ENCODE measurements at places on chromosomes 2 and 18.

DNA sequence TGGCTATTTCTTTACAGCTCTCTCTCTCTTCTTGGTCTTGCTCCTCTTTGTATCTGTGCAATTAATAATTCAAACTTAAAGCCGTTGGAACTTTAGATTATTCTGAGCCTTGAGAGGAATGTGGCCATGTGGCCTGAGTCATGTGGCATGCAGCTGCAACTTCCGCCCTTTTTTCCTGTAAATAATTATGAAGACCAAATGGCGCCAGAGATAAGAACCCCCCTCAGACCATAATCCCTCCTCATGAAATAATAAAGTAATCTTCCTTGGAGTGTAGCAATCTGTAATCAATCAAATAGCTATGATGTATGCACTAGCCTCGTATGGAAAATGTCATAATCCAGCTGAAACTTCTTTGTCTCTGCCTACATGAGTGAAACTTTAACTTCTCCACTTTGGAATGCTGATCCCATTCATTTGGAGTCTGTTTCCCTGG, 13.5 kb upstream of the TWSG1 start:
- no peak for DNase-seq

- DNase-seq, result no peak
Measured at GRCh38 chr2:208130712-208131110, 1.1 kb upstream of the CRYGC start.

DNA sequence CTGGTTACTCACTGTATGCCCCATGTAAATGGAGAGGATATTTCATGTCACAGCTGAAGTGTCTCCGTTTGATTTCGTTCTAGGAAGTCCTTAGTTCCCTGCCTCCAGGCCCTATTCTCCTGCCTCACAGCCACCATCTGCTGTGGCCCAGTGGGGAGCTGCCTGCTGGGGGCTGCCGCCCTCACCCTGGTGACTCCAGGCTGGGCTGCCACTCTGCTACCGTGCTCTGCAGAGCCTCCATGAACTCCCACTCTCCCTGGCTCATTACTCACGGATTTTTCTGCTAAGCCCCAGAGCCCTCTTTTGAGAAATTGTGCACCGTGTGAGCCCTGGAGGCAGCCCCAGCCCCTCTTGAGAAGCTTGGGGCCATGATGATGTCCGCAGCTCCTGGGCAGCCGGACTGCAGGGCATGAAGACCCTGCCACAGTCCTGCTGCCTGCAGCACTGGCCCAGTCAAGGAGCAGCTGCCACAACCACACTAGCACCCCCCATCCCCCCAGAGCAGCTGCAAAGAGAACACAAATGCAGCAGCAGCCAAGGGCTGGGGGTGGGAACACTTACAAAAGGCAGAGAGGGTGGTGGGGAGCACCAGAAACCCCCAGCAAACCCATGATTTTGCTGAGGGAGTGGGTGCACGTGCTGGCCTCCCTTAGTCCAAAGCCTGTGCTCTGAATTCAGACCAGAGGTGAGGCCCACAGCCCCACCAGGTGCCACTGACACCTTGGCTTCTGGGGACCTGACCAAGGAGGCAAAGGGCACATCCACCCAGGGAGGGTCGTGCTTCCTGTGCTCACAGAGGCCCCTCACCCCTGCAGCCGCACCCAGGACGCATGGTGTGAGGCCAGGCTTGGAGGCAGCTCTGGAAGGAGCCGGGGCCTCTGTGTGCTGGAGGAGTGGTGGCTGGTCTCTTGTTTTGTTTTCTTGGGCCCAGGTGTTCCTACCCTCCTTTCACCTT, 270.2 kb upstream of the RAB6C start:
- no peak for DNase-seq

DNA sequence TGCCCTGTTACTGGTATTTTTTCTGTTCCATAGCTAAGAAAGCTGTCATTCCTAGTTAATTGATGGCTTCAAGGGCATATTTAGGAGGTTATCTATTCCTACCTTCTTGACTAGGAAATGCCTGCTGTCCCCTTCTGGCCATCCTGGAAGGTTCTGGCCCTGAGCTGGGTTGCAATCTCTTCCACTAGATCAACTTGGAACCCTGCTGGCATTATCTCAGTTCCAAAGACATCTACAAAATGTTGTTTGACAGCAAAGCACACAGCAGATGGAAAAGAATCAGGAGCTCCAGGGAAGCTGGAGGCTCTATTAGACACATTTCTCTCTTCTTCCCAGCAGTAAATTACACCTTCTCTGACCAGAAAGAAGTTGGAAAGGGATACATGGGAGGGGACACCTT, 192.1 kb downstream of the ARHGAP28 start:
- no peak for DNase-seq

DNA sequence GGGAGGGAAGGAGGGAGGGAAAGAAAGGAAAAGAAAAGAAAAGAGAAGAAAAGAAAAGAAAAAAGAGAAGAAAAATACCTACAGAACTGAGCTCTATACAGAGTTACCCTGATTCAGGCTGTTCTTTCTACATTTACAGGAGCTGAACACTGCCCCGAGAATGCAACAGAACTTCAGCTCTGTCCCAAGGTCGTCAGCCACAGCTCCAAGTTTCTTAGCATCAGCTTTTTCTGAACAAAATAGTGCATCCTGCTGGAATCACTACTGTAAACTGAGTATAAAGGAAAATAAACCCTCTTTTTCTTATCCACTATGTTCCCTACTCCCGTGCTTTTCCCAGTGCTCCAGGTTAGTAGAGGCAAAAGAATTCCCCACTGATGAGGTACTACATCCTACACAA, 4.7 kb upstream of the PPP4R1 start:
- no peak for DNase-seq

DNA sequence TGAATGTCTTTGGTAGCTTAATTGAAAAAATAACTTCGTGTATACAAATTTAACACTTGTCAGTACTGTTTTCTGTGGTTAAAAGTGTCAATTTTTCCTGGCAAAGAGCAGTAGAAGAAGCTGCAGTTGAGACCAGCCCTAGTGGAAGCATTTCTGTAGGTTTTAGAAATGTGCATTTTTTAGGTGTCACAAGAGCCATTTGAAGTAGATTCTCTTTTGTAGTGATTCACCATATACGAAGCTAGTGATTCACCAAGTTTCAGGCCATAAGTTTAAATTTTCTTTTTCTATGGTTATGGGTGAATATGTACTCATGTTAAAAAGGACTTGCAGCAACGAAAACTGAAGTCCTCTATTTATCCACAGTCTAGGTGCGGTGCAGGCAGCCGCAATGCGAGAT, 4.2 kb downstream of the NABP1 start:
- no peak for DNase-seq

GRCh38 chr2:222353993-222354392, 55.2 kb upstream of the PAX3 start:
- DNase-seq, result no peak

DNA sequence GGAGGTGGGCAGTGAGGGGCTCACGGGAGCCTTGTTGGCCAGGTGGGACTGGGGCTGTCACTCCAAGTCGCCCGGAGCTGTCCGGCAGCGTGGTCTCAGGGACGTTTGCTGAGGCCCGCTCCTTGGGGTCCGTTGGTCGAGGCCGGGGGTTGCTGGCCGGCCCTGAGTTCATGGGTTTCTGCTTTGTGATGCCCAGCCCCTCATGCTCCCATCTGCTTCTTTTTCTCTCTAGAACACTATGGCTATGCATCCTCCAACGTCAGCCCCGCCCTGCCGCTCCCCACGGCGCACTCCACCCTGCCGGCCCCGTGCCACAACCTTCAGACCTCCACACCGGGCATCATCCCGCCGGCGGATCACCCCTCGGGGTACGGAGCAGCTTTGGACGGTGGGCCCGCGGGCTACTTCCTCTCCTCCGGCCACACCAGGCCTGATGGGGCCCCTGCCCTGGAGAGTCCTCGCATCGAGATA, 14.5 kb downstream of the NFATC1 start:
- no peak for DNase-seq

- DNase-seq, result no peak
Measured at GRCh38 chr18:74013955-74014354, 133.7 kb downstream of the FBXO15 start.

- DNase-seq, result peak; percentile 71
Measured at GRCh38 chr2:14288016-14288415, 344.5 kb upstream of the LRATD1 start.

- no peak for DNase-seq
Measured at GRCh38 chr2:181484851-181485637, 27.9 kb downstream of the ITGA4 start.

GRCh38 chr18:51398104-51398503, 200.6 kb upstream of the MEX3C start:
- no peak for DNase-seq

GRCh38 chr2:84160453-84160852, 298.6 kb downstream of the SUCLG1 start:
- DNase-seq, result no peak

GRCh38 chr2:121219866-121220265, 65.1 kb downstream of the TFCP2L1 start:
- no peak for DNase-seq

DNA sequence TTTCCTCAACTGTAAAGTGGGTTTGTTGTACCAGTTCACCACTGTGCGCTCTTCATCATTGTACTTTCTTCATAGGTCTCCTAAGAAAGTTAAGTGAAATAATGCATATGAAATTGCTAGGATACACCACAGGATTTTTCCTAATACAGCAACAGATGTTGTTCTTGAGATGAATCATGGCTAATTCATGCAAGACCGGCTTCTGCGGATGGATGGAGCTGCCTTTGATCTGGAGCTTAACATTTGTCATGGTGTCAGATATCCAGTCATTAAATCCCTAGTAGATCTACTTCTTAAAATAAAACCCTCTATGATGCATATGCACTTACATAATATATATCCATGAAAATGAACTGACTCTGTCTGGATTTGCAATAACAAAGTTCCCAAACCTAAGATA, 114.1 kb downstream of the COL6A3 start:
- DNase-seq, result peak; percentile 10

- no peak for DNase-seq
Measured at GRCh38 chr2:184304006-184304405, 294.3 kb upstream of the ZNF804A start.

GRCh38 chr2:181790716-181791649, 100.5 kb upstream of the ITPRID2 start:
- DNase-seq, result no peak

GRCh38 chr18:49447810-49448745, 12.4 kb downstream of the DYM start:
- DNase-seq, result no peak

Measured in NCI-H510A (cell line).